GM06990 (cell line): ENCODE measurements at places on chromosomes 4 and X.

- no peak for DNase-seq
These were observed 15.7 kb downstream of the TIGD4 start for GRCh38 chr4:152763796-152764195.

DNA sequence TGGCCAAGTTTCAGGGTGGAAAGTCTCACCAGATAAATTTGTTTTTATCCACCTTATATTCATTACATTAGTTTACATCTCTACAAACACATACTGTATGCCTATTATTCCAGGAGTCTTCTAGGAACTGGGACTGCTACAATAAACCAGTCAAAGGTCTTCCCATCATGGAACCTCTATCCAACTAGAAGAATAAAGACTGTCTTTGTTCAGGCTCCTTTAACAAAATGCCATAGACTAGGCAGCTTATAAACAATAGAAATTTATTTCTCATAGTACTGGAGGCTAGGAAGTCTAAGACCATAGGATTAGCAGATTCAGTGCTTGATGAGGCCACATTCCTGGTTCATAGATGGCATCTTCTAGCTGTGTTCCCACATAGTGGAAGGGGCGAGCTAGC is 61.6 kb downstream of the PACRGL start:
- DNase-seq = no peak

GRCh38 chrX:153866302-153867019 is 19.5 kb downstream of the L1CAM start:
- DNase-seq = no peak

GRCh38 chr4:21728304-21728703 is 220.3 kb downstream of the KCNIP4 start:
- DNase-seq = no peak

GRCh38 chr4:46270986-46271596 is 118.8 kb downstream of the GABRA2 start:
- no peak for DNase-seq

DNA sequence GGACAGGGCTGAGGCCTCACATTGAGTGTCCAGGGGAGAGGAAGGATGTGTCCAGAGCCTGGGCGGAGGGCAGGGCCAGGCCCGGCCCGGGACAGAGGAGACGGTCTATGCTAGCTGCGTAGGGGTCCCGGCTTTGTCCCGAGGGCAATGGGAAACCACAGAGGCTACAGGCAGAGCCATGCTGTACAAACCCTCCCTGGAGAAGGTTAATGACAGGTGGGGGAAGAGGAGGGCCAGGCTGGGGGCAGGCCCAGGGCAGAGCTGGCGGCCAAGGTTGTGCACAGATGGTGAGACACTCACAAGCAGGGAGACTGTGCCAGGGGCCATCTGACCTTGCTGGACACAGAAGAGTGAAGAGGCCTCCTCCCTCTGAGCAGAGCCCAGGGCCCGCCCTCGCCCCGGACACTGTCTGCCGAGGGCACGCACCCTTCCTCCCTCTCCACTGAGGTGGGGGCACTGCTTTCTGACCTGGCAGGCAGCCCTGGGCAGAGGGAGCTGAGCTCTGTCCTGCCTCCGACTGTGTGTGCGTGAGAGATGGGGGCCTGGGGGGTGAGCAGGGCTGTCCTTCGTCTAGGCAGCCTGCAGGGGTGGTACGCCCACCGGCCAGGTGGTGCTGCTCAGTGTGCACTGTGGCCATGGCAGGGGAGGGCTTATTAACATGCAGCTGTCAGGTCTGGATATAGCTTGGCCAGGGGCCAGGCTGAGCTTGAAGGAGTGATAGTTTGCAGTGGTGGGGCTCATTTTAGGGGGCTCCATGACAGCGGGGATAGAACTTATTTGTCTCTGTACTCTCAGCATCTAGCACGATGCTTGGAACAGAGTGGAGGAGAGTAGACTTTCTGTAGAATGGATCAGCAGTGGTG is 75.7 kb upstream of the LRPAP1 start:
- DNase-seq = no peak

DNA sequence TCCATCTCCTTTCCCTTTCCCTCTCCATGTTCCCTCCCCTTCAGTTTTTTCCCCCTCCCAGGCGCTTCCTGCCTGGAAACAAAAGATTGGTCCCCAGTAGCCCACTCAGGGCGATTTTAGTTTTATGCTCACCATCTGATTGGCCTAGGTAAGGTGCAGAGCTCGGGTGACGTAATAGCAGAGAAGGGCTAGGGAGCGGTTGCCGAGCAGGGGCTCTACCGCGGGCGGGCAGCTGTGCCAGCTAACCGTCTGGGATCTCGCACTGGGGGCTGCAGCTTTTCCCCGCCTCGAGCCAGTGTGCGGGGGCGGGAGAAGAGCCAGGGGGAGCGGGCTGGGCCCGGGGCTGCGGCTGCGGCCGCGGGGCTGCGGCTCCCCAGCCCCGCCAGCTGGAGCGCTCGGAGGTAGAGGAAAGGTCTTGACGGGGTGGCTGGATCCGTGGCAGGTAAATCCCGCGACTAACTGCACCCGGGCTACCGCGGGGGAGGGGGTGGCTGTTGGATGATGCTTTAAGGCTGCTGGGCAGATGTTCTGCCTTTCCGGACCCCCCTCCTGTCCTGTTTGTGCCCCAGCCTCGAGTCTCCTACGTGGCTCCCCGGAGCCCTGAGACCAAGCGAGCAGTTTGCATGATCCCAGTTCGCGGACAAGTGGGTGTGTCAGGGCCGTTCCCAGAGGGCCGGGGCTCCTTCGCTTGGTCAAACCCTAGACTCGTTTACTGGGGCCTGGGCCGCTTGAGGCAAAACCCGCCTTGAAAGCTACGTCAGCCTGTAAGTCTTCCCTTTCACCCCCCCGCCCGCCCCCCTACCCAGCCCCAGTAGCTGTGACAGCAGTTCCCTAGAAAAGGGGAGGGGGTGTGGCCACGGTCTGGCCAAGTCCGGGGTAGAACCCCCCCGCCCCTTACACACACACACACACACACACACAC is at the start of gene PAK3:
TSS of gene PAK3 (plus strand) at position 218 of the 922 bp plus-strand sequence. CDS start 26,913 bp downstream, outside the sequence.
- DNase-seq = no peak

DNA sequence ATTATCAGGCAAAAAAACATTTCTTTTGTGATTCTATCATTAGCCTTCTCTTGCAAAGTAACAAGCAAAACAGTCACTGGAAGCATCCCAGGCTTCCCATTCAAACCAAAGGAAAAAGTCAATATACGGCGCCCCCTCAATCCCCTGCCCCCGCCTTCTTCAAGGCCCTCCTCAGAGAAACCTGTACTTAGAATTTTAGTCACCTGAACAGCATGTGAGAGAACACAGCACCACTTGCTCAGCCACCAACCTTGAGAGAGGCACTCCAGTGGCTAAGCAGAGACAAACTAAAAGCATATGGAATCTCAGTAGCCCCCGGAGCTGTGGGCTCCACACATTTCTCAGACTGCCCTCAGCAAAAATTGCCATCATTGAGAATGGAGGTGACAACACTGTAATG is 25.2 kb downstream of the LEF1 start:
- no peak for DNase-seq

- DNase-seq = no peak
These were observed 279.2 kb downstream of the NR3C2 start for GRCh38 chr4:148162991-148163390.

GRCh38 chr4:29058531-29058930 is 1661.6 kb upstream of the PCDH7 start:
- DNase-seq = no peak

GRCh38 chr4:14749910-14750309 is 252.4 kb upstream of the CPEB2 start:
- no peak for DNase-seq

DNA sequence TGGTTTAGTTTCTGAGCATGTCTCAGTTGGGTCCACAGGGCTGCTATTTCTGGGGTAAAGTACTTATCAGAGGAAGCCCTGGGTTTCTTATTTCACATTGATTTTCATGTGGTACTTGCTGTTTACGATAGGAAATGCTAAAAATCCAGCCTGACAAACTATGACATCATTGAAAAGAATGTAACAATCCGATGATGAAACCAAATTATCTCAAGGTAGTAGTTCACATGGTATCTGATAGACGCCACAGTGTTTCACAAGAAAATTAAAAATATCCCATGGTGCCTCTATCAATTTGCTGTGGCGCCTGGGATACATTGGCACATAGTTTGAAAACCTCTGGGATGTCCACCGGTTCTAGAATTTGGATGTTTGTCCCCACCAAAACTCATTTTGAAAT is 418.9 kb upstream of the RPS6KA3 start:
- no peak for DNase-seq

GRCh38 chr4:55397126-55397436 is 1.3 kb downstream of the TMEM165 start:
- DNase-seq = no peak

DNA sequence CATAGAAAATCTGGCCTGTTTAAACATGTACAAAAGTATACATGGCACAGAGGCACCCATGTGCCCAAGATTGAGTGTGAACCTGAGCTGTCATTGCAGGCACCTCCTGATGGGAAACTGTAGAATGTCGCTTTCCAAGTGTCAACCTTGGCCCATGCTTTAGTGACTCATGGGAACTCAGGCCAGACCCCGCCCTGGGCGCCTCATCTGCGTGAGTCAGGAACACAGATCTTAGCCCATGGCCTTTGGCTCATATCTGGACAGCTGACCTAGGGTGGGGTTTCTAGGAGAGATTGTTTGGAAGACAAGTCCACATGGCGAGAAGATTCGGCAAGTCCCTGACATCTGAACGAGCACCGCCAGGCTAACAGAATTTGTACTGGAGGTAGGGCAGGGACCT is 50.0 kb downstream of the CYTL1 start:
- no peak for DNase-seq

GRCh38 chr4:10075158-10075863 is 41.3 kb downstream of the WDR1 start:
- no peak for DNase-seq

GRCh38 chr4:21012851-21013331 is 312.6 kb downstream of the PACRGL start:
- no peak for DNase-seq

DNA sequence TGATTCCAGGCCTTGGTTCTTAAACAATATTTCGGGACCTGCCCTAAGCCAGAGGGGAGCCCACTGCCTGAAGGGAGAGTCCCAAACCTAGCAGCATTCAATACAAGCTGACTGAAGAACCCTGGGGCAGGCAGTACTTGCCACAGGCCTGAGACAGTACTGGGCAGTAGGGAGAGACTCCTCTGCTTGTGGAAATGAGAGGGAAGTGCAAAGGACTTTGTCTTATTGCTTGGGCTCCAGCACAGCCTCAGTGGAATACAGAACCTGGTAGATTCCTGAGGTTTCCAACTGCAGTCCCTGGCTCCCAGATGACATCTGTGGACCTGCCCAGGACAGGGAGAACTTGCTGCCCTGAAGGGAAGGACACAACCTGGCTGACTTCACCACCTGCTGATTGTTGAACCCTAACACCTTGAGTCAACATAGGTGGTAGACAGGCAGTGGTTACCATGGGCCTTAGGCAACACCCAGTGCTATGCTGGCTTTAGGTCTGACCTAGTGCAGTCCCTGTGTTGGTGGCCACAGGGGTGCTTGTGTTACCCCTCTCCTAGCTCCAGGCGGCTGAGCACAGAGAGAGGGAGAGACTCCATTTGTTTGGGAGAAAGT is 20.3 kb upstream of the ABCG2 start:
- no peak for DNase-seq

DNA sequence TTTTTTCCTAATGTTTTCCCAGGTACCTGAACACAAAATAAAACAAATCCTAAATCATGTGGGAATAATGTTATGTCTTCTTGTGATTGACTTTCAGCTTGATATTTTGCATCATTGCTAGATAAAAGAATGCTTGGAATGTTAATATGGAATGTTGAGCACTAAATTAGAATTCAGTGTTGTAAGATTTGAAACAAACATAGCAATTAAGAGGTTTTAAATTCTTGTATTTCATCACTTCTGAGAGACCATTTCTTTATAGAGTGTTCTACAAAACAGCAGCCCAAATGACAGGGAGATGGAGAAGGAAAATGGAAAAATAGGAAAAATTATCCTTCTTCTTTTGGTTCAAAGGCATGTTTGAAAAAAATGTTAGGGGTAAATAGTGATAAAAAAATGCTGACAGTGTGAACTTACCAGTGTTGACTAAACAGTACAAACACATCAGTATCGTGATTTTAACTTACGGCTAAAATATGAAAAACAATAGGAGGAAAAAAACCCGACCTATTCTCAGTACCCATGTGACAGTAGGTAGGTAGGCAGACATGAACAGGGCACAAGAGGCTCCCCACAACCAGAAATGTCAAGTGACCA is 102.6 kb upstream of the PDE5A start:
- DNase-seq = no peak

GRCh38 chr4:4578981-4579380 is 37.1 kb upstream of the STX18 start:
- no peak for DNase-seq

GRCh38 chr4:7342223-7343080 is 92.3 kb downstream of the PSAPL1 start:
- no peak for DNase-seq

DNA sequence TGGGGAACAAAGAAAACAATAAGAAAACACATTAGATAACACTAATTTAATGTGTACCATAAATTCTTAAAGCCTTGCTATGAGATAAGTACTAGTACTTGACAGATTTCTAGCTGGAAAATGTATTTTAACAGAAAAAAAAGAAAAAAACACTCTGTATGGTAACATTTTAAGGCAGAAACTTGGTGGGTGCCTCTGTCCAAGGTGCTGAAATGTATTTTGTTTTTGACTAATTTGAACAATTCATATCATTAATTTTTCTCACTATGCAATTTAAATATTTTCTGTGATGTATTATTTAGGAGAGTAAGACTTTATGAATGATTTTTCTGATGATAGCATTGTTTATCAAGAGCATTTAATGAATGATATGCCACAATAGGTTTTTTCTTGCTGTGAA is 107.5 kb downstream of the GABRG1 start:
- no peak for DNase-seq

- no peak for DNase-seq
These were observed 179.7 kb downstream of the AMELX start for GRCh38 chrX:11472879-11473278.

DNA sequence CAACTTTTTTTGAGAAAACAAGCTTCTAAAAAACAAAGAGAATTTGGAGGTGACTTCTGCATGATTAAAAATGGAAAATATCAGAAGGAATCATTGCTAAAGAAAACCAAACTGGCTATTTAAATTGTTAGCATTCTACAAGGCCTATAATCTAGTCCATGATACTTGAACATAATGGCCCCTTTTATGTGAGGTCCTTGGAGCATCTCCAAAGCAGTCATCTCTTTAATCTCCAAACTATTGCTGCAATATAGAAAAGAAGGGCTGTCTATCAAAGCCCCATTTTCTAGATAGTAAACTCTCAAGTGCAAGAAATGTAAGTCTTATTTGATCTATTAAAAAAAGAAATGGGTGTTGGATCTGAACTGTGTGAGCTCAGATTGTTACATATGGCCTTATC is 615.1 kb downstream of the CENPC start:
- DNase-seq = no peak

GRCh38 chr4:48333587-48333986 is 7.7 kb upstream of the SLAIN2 start:
- DNase-seq = no peak

DNA sequence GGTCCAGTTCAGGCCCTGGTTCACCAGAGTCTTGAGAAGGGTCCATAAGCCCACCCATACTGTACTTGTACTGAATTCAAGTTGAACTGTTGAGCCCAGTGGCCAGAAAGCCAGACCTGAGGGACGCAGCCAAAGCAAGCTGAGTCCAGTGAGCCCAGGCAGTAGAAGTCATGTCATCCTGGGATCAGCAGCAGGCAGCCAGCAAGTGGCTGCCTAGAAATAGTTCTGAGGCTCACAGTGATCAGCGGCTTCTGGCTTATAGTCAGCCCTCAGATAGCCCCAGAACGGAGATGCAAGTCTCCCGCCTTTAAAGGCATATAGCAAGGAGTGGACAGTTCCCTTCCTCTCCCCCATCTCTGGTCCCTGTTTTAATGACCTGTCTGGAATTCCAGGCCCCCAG is 347.1 kb downstream of the FBXW7 start:
- DNase-seq = no peak

GRCh38 chr4:134531013-134531412 is 329.4 kb upstream of the PABPC4L start:
- DNase-seq = no peak
